ENCODE measurements at places on chromosomes 3 and 15. TPM values are rescaled to one million over a fixed set of nuclear protein-coding genes. Genes with fewer than 3 reads are reported as not detected.

DNA sequence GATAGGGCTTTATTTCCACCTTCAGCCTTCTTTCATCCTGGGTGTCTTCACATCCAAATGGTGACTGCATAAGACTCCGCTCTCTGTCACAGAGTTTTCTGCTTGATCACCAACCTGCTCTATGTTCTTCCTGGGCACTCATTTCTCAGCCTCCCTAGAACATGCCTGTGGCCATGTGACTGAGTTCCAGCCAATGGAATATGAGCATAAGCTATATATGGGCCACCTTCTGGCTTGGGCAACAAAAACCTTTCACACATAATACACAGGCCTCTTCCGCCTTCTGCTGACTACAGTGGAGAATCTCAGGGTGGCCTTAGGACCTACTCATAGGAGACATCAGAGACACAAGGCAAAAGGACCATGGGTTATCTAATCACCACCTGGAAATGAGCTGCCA lies 51.2 kb upstream of the MED12L start:
- no peak for DNase-seq

- no peak for DNase-seq
Measured at GRCh38 chr3:12996181-12996506, 77.1 kb downstream of the IQSEC1 start.

GRCh38 chr3:45688194-45688881 lies 858 bp upstream of the SACM1L start:
- DNase-seq = peak; percentile 75

- no peak for DNase-seq
Measured at GRCh38 chr3:122255757-122256439, 69.2 kb upstream of the CSTA start.

- peak; percentile 12 for DNase-seq
Measured at GRCh38 chr3:154123906-154124305, 2.7 kb downstream of the ARHGEF26 start.

- DNase-seq = no peak
Measured at GRCh38 chr3:176286476-176287085, 910.7 kb downstream of the TBL1XR1 start.

- DNase-seq = no peak
Measured at GRCh38 chr3:4139462-4140140, 163.6 kb upstream of the SETMAR start.

GRCh38 chr3:19046440-19046839 lies 101.9 kb upstream of the KCNH8 start:
- no peak for DNase-seq

DNA sequence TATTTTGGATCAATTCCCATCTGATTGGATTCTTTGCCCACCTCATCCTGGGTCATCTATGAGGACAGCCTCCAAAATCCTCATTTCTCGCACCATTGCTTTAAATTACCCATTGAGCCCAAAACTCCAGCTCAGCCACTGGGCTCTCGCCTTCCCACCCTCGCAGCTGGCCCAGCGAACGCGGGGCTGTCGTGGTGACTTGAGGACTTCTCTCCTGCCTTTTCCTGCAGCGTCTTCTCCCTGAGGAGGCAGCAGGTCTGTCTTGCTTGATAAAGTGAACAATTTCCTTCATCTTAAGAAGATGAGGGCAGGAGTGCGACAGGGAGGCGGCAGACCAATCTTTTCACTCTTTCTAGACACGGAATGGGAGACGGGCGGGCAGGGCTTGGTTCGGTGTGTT lies 33.0 kb upstream of the SNRPA1 start:
- no peak for DNase-seq

DNA sequence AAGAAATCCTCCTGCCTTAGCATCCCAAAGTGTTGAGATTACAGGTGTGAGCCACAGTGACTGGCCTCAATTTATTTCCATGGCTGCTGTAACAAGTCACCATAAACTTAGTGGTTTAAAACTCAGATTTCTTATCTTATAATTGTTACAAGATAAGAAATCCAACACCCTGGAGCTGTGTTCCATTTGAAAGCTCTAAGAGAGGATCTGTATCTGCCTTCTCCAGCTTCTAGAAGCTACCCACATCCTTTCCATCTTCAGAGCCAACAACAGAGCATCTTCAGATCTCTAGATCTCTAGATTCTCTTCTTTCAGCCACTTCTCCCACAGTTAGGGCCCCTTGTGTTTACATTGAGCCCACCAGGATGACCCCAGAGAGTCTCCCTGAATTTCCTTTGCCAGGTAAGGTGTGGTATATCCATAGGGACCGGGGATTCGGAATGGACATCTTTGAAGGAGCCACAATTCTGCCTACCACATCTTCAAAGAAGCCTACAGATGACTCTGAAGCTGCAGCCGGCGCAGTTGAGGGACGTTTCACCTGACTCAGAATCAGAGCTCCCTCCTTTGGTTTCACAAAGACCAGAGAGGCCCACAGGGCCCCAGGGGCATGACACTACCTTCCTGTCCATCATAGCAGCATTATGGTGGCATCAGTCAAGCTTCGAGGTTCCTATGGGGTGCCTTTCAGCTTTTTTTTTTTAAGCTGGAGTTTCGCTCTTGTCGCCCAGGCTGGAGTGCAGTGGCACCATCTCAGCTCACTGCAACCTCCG lies 87.0 kb upstream of the IGF1R start:
- DNase-seq = no peak

DNA sequence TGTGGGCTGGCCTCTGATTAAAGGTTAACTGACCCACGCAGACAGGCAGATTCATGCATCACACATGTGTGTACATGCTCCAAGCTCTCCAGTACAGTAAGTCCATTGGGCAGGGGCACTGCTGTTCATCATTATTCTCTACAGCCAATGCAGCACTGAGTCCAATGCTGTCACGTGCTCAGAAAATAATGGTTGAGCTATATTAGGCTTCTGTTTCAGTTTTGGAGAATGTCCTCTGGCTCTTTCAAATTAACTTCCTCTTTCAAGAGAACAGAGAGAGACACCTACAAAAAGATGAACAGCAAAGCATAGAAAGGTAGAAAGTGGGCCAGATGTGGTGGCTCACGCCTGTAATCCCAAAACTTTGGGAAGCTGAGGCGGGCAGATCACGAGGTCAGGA lies 202.6 kb downstream of the MEX3B start:
- DNase-seq = no peak

- DNase-seq = no peak
Measured at GRCh38 chr3:47344971-47345370, 35.9 kb upstream of the PTPN23 start.

- no peak for DNase-seq
Measured at GRCh38 chr15:67249830-67250229, 4.6 kb downstream of the AAGAB start.

DNA sequence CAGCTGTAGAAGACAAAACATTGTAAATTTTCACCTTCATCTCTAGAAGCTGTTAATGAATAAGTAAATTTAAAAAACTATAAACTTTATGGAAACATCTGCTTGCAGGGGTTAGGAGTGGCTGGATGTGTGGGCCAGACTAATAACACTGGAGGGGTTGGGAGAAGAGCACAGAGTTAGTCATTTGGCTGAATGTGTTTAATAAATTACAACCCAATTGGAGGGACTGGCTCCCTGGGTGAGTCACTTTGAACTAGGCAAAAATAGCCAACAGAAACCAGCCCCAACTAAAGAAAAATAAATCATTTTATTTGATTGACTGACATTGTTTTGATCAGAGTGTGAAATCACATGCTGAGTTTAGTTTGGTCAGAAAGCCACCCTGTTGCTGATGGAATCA lies 21.8 kb downstream of the DGKG start:
- no peak for DNase-seq

DNA sequence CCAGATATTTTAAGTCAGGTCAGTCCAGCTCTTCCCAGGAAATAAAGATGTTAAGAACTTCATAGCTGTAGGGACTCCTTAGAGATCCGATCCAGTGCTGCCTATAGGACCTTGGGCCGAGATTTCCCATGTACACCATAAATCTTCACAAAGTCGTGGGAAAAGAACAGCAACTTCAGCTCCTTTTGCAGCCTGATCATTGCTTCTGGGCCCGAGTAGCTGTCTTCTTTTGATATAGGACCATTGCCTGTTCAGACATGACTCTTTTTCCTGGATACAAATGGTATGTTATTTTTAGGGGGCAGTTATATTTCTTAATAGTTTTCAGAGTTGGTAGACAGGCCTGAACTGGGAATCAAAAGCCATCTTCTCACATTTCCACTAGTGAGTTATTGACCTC lies 20.5 kb downstream of the IL1RAP start:
- no peak for DNase-seq

DNA sequence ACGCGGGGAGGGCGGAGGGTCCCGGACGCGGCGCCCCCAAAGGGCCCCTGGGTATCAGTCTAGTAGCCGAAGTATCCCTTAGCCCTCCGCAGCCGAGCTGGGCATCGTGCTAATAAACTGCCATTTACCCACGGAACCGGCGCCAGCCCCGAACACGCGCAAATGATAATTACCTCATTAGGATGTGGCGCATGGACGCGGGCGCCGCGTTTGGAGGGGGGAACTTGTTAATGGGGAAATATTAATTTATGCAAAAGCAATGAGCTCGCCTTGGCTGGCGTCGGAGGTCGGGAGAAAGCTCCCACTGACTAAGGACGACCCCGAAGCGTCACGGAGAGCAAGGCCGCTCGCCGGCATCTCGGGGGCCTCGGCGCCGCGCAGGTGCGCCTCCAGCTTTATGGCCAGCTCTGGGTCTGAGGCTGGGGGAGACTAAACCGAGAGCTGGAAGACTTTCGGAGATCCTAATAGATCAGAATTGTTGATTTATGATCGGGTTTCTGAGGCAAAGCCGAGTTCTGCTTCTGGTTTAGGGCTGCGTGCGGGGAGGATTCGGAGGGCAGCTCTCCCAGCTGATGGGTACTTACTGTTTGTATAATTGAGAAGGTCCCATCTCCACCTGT lies 474 bp upstream of the FEZF2 start:
- no peak for DNase-seq

GRCh38 chr3:153127788-153128187 lies 34.2 kb upstream of the RAP2B start:
- no peak for DNase-seq

DNA sequence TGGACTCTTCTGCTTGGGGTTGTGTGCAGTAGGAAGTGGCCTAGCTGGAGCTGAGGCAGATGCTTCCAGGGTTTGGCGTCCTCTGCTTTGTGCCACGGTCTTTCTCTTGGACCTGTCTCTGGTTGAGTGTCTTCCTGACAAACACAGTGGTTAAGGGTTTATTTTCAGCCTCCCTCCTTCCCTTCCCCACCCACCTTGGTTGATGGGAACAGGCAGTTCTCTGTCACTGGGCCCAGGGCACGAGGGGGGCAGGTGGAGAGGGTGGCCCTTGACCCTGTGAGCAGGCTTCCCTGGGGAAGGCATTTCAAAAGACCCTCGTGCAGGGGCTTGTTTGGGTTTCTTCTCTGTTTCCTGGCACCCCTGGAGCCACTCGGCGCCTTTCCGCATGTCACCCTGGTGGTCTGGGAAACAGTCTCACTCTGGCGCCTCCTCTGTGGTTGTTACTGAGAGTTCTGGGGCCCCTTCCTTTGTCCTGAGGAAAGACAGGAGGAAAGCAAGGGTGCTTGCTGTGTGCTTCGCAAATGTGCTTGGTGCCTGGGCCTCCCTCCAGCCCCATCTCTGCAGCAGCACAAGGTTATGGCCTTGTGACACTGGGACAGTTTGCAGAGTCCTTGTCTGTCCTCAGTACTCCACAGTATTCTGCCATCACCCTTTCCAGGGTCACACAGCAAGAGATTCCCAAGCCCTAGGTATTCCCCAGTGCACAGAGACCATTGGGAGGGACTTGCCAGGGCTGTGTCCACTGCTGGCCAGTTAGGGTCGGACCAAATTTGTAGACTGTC lies 10.3 kb upstream of the STAB1 start:
- DNase-seq = no peak

DNA sequence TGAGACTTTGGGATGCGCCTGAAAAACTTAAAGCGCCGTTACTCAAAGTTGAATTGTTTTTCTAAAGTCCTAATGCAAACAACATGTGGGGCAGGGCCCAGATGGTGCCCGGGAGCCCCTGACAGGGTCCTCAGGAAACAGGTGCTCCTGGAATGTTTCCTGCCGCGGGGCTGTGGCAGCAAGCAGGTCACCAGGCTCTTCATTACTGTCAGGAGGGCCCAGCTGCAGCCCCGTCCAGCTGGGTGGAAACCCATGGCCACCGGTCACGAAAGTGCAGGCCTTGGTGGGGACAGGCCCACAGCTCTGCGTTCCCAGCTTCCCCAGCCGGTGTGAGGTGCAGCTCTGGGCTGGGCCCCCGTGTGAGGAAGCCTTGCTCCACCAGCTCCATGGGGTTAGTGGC lies 63.9 kb upstream of the GATA2 start:
- no peak for DNase-seq

GRCh38 chr3:194928831-194929577 lies 243.3 kb downstream of the FAM43A start:
- no peak for DNase-seq

- DNase-seq = no peak
Measured at GRCh38 chr15:39587096-39587721, 6.3 kb downstream of the THBS1 start.

GRCh38 chr3:1960506-1960905 lies 138.2 kb upstream of the CNTN4 start:
- DNase-seq = no peak

DNA sequence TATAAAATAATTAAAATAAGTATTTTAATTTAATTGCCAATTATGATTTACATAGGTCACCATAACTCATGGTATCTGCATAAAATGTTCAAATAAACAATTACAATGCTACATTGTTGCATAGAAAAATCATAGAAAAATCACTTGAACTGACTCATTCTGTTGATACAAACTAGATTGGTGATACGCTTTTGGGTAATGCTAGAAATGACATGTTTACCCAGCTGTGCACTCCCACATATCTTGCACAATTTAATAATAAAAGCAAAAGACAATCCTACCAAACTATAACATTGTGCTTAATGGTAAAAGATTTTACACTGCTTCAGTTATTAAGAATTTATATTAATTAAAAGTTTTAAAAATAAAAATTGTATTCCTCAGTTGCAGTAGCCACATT lies 45.8 kb upstream of the FBXL22 start:
- DNase-seq = no peak

- no peak for DNase-seq
Measured at GRCh38 chr3:35751207-35751606, 111.9 kb downstream of the ARPP21 start.

ATP10A gene
- 6.5 TPM for total RNA-seq

SCAANT1 gene
- not detected for total RNA-seq

IRAK2 gene
- total RNA-seq = 6.3 TPM

PLSCR2 gene
- not detected for total RNA-seq

VIPR1 gene
- total RNA-seq = 18.7 TPM

SERINC4 gene
- total RNA-seq = 0.10 TPM

ST6GAL1 gene
- 34.3 TPM for total RNA-seq

LRTM1 gene
- total RNA-seq = 84.2 TPM

DPPA2 gene
- total RNA-seq = not detected

CPNE4 gene
- 1.5 TPM for total RNA-seq

RETNLB gene
- not detected for total RNA-seq

CHRFAM7A gene
- total RNA-seq = 0.92 TPM
